Stimulated activated naive CD4-positive, alpha-beta T cell treated with Interleukin-2 at 50 U/mL for 16 hours (primary cell): ENCODE measurements at places on chromosomes 7 and 10.

GRCh38 chr10:97736403-97736901 lies 476 bp upstream of the ZFYVE27 start:
- no peak for DNase-seq

DNA sequence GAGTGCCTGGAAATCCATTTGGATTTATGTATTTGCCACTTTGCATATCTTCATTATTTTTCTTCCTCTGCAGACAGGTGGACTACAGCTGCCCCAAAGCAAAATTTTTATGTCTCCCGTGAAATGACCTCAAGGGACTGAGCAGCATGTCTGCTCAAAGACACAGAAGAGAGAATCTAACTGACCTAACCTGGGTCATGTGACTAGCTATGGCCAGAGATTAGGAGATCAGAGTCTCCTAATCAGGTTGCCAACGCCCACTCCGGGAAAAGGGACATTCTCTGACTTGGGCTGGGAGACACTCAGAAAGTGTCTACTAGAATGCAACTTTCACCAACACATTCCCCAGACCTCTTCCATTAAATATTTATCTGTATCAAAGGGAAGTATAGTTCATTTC lies 2.5 kb upstream of the BAMBI start:
- no peak for DNase-seq

DNA sequence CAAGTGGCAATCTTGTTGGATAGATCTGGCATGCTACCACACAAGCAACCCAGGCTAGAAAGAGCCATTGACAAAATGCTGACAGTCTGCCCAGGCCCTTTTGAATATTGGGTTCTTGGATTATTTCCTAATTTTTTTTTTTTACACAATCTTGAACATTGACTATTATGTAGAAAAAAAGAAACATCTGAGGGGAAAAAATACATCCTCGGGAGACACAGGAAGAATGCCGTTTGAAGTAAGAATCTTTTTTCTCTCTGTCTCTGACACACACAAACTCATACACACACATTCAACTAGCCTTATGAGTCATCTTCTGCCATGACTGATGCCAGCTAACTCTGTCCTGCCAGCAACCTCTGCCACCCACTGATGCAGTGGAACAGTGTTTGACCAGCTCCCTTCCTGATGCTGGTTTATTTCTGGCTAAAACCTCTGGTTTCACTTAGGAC lies 47.2 kb downstream of the SORBS1 start:
- DNase-seq: no peak

DNA sequence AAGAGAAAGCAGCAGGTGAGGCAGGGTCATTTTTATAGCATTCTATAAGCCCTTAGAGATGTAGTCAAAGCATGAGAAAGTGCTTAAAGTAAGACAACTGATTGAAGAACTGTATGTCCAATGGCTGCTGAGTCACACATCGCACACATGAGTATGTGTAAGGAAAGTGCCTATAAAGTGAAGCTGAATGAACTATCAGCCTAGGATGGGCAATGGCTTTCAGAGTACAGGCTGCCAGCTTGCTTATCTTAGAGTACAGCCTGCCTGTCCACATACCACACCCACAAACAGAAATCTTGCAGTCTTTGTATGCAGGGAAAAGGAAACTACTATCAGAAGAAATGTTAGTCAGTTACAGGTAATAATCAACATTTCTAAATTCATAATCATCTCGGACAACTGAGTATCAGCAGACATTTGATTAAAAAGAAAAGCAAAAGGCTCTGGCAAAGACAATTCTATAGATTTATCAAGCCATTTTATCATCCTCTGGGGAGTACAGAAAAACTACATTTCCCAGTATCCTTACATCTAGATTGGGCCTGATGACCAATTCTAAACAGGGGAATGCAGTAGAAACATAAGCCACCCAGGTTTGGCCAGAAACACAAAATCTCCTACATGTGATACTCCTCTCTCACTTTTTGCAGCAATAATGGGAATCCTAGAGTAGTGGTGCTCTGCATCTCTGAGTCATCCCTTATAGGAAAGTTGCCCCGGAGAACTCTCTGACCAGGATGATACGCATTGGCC lies 16.2 kb upstream of the EPHB6 start:
- DNase-seq: no peak

GRCh38 chr10:13822490-13822889 lies 235.7 kb downstream of the PRPF18 start:
- DNase-seq: no peak

GRCh38 chr7:142445019-142445686 lies 187.3 kb upstream of the PRSS58 start:
- no peak for DNase-seq

GRCh38 chr7:154342971-154343633 lies 290.9 kb downstream of the DPP6 start:
- no peak for DNase-seq

GRCh38 chr7:117937753-117938483 lies 64.7 kb upstream of the CTTNBP2 start:
- no peak for DNase-seq

- no peak for DNase-seq
Observed at GRCh38 chr7:135156290-135156689, 8.4 kb downstream of the TMEM140 start.

GRCh38 chr7:20395511-20395910 lies 64.8 kb downstream of the ITGB8 start:
- no peak for DNase-seq

GRCh38 chr10:66654861-66655260 lies 271.0 kb upstream of the LRRTM3 start:
- no peak for DNase-seq

GRCh38 chr7:146961617-146962016 lies 845.0 kb downstream of the CNTNAP2 start:
- no peak for DNase-seq

GRCh38 chr10:123488436-123488835 lies 177.7 kb upstream of the GPR26 start:
- DNase-seq: no peak

DNA sequence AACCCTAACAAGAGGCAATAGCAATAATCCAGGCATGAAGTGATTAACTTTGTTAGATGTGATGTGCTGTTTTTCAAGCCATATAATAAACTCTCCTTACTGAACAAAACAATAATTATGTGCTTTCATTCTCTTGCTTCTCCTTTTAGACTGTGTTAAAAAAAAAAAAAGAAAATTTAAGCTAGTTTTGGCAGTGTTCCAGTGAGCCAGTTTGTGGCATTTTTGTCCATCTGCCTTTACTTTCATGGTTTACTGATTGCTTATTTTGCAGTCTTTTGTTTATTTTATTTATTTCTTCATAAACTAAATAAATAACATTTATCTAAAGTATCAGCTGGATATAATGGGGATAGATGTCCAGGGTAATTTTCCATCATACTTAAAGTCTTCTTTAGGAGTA lies 625.3 kb downstream of the CNTNAP2 start:
- no peak for DNase-seq

- DNase-seq: no peak
Observed at GRCh38 chr10:132844069-132844809, 58.3 kb upstream of the NKX6-2 start.

DNA sequence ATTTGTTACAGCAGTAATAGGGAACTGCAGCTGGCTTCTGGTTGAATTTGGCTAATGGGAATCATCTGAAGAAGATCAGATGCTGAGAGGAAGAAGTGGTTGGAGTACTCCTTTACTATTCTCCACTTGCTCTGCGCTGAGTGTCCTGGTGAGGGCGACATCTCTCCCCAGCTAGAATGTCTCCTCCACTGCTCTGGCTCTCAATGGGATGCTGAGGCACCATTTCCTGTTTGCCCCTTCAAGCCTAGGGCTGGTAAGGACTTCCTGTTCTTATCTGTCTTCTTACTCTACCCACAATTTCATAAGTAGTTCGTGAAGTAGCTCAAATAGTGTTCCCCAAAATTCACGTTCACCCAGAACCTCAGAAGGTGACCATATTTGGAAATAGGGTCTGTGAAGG lies 43.2 kb upstream of the TES start:
- DNase-seq: no peak

DNA sequence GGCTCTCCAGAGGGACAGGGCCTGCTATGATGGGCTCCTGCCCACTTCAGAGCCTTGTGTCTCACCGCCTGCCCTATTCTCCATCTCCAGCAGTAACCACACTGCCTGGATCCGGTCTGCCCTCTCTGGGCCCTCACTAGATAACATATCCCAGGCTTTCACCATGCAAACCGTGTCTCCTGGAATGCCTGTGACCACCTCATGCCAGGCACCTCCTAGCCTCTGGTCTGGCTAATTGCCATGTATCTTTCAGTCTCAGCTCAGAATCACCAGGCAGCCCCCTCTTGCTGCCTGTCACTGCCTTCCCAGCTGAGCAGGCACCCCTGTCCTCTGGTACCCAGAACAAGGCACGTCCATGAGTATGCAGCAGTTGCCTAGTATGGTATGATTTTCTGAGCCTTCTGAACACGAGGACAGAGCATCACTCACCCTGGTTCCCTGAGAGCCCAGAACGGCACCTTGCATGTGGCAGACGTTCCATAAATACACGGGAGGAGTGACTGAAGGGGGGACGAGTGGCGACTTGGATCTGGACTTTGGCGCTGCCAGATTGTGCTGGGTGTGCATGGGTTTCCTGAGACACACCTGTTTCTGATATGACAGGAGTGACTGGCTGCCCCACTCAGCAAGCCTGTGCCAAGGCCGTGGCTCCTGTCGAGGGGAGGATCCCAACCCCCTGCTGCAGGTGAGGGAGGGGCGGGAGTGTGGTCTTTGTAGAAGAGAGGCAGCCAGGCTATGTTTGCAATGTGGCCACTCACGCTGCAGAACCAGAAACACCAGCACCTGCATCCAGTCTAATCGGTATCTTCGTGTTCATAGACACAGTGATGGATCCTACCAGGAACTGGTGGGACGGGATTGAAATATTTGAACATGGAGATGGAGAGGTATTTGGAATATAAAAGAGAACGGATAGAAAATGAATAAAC lies 95.2 kb downstream of the VOPP1 start:
- DNase-seq: no peak

- DNase-seq: no peak
Observed at GRCh38 chr10:11682851-11683250, 59.3 kb upstream of the ECHDC3 start.

GRCh38 chr10:102234888-102235597 lies 6.3 kb downstream of the PITX3 start:
- DNase-seq: no peak

GRCh38 chr10:71079761-71080380 lies 132.5 kb upstream of the UNC5B start:
- no peak for DNase-seq

DNA sequence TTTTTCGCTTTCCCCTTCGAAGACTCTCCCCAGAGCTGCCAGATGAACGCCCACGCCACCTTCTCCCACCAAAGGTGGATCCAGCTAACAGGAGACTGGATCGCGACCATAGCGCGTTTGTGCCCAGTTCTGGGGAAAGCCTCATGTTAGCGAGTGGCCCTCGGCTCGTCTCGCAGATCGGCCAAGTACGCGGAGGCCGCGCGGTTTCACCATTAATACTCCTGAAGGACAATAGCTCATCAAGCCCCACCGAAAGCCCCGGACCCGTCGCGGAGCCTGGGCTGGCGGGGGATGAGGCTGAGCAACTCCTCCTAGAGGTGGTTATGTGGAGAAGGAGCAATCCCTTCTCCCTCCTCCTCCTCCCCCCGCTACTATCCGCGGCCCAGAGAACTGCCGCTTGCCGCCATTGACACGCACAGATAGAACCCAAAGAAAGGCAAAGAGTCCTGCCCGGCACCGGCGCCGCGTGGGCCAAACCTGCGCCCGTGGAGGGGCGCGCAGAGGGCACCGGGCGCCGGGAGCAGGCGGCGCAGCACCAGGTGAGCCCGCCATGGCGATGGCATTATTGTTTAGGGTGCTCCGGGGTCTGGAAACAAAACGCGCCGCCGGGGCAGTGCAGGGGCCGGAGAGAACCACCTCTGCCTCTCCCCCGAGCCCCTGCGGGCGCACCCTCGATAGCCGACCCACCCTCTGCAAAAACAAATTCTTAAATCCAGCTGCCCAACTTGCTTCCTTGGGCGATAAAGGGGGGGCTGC lies at the start of gene MACROH2A2:
Gene MACROH2A2 (plus strand): TSS at position 385 of the 756 bp plus-strand sequence. CDS start 22,813 bp downstream, outside the sequence.
- no peak for DNase-seq

GRCh38 chr10:130428936-130429335 lies 292.7 kb downstream of the GLRX3 start:
- no peak for DNase-seq

- no peak for DNase-seq
Observed at GRCh38 chr7:38280000-38280399, 6.6 kb upstream of the TARP start.

GRCh38 chr10:7697426-7697825 lies 5.7 kb upstream of the ITIH2 start:
- DNase-seq: no peak

GRCh38 chr7:148014001-148014400 lies 576.6 kb upstream of the C7orf33 start:
- no peak for DNase-seq

DNA sequence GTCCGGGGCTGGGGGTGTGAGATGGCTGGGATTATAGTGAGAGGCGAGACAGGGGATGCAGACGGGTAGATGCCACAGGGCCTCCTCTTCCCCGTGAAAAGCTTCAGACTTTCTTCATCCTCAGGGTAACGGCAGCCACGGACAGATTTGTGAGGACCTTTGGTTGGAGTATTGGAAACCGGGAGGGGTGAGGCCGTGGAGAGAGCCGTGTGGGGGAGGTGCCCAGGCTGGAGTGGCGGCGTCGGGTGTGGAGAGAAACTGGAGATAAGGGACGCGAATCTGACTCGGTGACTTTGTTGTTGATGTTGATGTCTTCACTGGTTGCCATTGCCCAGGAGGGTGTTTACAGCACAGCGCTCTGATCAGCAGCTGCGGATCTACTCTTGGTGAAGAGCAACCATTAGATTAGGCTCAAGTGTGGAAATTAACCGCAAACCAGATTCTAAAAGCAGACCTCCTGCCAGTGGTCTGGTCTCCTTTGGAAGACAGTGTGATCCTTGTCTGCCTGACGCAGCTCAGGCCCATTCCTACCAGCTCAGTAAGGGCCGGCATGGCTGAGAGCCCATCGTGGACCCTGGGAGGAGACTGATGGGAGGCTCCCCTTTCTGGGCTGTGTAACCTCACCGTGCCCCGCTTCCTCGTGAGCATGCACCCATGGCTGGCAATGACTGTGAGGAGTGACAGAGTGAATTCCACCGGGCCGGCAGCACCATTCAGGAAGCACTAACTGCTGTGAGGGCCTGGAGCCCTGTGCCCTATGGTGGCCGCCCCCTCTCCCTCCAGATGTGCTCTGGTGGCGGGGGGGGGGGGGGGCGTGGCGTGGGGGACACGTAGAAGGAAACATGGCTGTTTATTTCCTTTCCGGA lies 90.3 kb downstream of the INPP5A start:
- DNase-seq: no peak

GRCh38 chr10:26665080-26666048 lies 32.1 kb upstream of the PDSS1 start:
- no peak for DNase-seq

GRCh38 chr10:68406111-68406814 lies 814 bp downstream of the RUFY2 start:
- DNase-seq: peak; percentile 9

DNA sequence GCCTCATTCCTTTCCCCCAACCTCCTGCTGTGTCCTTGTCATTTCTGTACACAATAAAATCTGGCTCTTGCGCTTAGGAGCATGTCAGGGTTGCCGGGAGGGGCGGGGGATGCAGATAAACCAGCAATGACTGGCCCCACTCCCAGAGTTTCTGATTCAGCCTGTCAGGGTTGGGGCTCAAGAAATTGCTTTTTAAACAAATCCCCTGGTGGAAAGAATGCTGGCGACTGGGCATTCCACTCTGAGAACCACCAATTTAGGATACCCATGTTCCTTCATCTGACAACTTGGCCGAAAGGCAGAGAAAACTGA lies 376.4 kb downstream of the TCERG1L start:
- DNase-seq: no peak

- no peak for DNase-seq
Observed at GRCh38 chr7:116541951-116542350, 17.1 kb downstream of the CAV1 start.

GRCh38 chr7:71594736-71595135 lies 462.8 kb downstream of the GALNT17 start:
- DNase-seq: no peak
